ENCODE measurements at places on chromosomes 12 and 14. TPM values are rescaled to one million over a fixed set of nuclear protein-coding genes. Genes with fewer than 3 reads are reported as not detected.

LPAR5 gene
- total RNA-seq: 14.2 TPM

ATG14 gene
- 13.6 TPM for total RNA-seq

DNA sequence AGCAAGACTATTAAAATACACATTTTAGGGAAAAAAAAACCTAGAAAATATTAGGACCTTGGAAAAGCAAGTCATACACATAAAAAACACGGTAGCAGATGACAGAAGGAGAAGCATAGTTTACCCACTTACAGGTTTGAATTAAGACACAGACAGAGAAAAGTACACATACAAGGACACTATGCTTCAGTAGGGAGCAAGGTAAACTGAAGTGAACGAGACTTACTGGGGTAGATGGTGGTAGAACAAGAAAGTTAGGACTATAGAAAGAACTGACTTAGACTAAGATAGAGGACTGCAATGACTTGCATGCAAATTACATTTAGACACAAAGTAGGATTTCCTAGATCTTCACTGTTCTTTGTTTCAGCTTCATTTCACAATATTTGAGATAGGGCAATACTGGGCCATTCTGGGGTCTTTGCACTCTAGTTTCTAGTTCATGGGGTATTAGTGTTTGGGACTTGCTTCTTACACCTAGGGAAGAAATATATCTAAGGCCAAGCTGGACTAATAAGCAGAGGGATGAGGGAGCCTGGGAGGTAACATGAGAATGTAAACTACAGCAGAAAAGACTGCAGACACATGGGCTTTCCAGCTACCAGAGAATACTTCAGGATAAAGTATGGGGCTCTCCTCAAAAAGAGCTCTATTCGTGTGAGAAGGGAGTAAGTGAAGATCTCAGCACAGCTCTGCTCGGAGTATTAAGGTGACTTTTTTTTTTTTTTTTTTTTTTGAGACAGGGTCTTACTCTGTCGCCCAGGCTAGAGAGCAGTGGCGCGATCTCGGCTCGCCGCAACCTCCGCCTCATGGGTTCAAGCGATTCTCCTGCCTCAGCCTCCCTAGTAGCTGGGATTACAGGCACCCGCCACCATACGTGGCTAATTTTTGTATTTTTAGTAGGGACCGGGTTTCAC is 27.7 kb upstream of the STAC3 start:
- no peak for DNase-seq

DNA sequence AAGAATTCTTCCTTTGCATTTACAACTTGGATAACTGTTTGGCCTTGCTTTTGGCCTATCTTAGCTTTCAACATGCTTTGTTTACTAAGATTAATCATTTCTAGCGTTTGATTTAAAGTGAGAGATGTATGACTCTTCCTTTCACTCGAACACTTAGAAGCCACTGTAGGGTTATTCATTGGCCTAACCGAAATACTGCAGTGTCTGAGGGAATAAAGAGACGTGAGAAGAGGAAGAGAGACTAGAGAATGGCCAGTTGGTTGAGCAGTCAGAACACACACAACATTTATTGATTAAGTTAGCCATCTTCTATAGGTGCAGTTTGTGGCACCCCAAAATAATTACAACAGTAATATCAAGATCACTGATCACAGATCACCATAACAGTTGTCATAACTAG is 62.3 kb upstream of the CCDC175 start:
- DNase-seq: no peak

GRCh38 chr12:73517859-73518258 is 1019.8 kb upstream of the ATXN7L3B start:
- DNase-seq: no peak

- no peak for DNase-seq
Observed at GRCh38 chr12:93793983-93794382, 116.8 kb downstream of the CRADD start.

All from PC-9 (cell line).